ENCODE measurements at places on chromosomes 1 and 21.
A peak's percentile ranks its signal among the peaks of the same experiment; 100 is the strongest.

- DNase-seq: no peak
Observed at GRCh38 chr1:110548381-110548780, 29.4 kb upstream of the KCNA10 start.

DNA sequence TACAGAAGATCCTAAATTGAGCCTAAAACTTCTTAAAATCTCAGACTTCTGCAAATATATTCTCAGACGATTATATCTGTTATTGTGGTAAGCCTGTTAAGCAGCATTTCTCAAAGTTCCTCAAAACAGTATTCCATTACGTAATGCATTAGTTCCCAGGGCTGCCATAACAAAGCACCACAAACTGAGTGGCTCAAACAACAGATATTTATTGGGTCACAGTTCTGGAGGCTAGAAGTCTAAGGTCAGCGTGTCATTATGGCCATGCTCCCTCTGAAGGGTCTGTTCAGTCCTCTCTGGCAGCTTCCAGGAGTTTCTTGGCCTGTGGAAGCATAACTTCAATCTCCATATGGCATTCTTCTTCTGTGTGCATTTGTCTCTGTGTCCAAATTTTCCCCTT lies 103.5 kb upstream of the ST6GALNAC5 start:
- no peak for DNase-seq

DNA sequence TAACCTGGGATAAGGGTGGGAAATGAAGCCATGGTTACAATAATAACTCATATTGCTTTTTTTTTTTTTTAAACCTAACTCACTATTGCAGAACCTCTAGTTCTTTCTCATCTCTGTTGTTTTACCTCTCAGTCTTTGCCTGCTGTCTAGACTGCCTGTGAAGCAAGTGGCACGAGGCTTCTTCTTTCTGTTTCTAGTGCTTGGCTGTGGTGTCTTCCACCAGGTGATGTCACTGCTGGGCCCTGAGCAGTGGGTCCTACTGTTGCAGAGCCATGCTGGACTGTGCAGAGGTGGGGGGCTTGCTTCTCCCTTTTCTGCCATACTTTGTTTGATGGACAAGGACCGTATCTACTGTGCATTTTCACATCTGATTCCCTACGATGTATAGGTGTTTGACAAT lies 51.7 kb downstream of the ZNF326 start:
- DNase-seq: no peak

GRCh38 chr1:72724951-72725861 lies 442.9 kb upstream of the NEGR1 start:
- DNase-seq: no peak

DNA sequence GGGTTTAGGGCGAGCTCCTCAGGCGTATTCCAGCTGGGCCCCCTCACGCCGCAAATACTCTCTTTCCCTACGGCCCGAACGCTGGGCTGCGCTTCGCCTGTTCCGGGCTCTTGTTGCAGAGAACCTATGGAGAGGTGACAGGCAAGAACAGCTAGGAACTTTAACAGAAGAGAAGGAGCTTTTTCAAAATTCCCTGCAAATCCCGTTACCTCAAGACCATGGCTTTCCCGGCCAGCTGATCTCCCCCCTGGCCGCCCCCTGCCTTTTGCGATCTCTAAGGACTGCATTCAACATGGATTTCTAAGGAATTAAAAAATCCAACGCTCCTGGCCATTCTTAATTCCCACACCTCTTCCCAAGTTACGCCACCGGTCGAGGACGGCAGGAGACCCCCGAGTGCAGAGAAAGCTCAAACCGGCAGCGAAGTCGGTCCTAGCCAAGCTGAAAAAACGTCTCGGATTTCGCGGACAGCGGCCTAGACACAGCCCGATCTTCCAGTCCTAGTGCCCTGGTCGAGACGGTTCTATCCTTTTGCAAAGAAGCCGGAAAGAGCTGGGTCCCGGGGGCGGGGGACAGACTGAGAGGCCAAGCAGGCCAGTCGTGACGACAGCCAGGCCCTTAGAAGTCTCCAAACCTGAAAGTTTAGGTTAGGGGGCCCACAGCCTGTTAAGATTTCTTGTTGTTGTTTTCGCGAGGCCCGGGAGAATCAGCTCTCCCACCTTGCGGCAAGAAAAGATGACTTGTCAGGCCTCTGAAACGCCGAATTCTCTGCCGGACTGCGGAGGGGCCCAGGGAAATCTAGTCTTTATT lies 1.1 kb upstream of the TBX15 start:
- DNase-seq: no peak

DNA sequence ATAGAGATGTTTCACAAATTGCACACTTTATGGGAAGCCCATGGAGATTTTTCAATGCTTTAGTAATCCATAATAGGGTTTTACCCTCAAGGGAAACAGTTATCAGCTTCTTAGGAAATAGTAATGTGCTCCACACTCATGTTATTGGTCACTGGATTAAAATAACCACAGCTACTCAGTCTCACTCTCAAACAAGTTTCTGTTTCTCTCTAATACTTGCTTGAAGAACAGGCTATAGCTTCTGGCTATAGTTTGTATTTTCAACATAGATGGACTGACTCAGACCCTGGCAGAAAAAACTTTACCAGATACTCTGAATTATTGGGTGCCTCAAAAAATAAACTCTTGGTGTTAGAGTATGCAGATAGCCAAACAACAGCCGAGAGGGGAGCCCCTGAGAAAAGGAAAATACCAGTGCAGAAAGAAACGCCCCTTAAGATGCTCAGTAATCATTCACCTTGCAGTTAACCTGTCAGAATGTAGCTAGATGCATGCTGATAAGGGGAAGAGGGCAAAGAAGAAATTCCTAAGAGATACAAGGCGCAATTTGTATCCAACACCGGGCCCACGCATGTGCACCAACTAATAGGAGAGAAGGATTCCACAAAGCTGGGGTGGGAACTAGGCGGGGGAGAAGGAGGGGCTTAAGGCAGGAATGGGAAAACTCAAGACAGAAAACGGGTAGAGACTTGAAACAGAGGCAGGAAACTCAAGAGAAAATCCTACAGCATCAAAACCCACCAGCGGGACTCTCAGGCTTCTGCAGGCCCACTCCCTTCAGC lies 30.4 kb upstream of the PDE4B start:
- DNase-seq: no peak

GRCh38 chr1:214285610-214286440 lies 4.9 kb downstream of the SMYD2 start:
- no peak for DNase-seq

- DNase-seq: no peak
Observed at GRCh38 chr1:115506924-115507589, 134.7 kb upstream of the VANGL1 start.

GRCh38 chr1:35587736-35588135 lies 14.6 kb downstream of the TFAP2E start:
- no peak for DNase-seq

GRCh38 chr1:87821335-87821697 lies 492.6 kb downstream of the LMO4 start:
- no peak for DNase-seq

DNA sequence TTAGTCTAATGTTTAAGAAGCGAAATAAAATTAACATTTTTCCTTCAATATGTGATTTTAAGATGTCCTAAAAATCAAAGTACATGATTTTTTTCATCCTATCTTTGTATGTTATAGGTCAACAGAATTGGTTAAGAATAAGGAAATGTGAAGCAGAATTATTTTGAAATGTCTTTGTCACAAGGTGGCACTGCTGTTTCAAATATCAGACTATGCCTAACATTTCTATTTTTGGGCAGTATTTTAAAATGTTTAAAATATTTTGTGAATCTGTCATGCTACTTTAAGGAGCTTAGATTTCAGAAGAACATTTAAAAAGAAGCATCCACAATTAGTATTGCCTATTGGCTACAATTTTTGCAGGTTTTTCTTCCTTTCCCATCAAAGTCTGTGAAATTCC lies 38.7 kb downstream of the AMY1C start:
- no peak for DNase-seq

- no peak for DNase-seq
Observed at GRCh38 chr1:42152119-42152518, 1.1 kb upstream of the GUCA2B start.

DNA sequence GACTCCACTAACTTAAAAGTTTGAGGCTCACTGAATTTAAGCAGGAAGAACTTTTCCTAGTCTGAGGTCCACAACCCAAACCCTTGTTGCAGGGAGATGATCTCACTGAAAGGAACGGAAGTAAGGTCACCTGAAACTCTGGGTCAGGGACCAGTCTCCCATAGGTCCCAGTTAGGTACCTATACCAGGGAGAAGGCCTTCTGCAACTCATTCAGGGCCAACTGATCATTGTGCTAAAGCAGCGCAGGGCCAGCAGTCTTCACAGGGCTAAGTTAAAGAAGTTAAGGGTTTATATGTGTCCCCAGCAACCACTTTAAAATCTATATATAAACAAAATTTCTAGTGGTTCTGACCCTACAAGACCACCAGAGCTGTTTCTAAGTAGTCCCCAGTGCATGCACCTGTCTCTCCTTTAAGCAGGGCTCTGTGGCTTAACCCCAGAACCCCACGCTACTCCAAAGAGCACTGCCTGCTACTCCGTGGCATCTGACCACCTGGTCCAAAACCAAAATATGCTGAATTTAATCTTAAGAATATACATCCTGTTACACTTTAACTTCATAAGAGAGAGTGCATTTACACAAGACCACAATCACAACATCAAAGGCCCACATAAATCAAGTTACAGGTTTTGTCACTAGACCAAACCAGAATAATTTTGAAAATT lies 2.8 kb downstream of the SRSF10 start:
- DNase-seq: no peak

DNA sequence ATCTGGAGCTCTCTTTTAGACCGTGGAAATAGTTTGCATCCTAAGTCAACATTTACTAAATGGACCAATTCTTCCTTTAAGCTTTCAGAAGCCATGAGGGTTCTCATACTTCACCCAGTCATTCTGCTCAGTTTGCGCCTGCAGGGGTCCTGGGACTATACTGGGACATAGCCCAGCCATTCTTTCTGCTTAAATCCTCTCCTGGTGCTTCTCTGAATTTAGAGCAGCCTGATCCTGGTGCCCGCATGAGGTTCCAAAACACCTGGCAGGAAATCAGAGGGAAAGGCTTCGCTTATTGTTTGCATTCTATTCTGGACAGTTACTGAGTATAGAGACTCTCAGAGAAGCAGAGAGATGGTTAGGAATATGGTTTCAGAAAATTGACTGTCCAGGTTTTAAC lies 27.0 kb downstream of the TNN start:
- no peak for DNase-seq

DNA sequence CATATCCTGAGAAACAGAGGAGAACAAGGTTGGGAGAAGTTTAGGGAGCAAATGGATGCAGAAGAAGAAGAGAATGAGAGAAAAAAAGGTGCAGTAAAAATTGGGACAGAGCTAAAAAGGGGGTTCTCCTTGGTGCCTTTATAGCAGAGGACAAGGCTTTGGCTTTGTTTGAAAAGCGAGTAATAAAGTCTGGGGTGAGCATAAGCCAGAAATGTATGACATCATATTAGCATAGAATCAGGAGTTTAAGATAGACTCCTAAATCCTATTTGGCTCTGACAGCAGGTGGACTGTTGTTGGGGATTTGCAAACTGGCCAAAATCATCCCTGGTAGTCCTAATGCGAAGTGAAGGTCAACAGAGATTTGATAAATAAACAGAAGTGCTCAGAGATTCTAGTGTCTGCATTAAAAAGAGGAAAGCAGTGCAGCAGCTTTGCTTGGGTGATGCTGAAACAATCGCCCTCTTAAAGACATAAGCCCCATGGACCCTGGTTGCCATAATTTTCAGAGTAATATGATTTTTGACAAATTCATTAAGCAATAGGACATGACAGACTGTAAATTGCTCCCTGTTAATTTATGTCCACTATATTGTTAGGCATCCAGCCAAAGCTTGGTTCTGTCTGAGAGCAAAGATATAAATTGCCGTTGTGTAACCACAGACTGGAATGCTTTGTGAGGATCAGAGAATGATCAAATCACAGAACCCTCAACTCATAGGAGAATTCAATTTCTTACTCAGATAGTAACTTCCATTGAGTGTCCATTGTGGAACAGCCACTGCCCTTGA lies 385.0 kb upstream of the NFIA start:
- DNase-seq: no peak

GRCh38 chr1:222117809-222118208 lies 375.9 kb upstream of the DUSP10 start:
- DNase-seq: no peak

GRCh38 chr21:45085700-45086099 lies 11.3 kb downstream of the ADARB1 start:
- no peak for DNase-seq

DNA sequence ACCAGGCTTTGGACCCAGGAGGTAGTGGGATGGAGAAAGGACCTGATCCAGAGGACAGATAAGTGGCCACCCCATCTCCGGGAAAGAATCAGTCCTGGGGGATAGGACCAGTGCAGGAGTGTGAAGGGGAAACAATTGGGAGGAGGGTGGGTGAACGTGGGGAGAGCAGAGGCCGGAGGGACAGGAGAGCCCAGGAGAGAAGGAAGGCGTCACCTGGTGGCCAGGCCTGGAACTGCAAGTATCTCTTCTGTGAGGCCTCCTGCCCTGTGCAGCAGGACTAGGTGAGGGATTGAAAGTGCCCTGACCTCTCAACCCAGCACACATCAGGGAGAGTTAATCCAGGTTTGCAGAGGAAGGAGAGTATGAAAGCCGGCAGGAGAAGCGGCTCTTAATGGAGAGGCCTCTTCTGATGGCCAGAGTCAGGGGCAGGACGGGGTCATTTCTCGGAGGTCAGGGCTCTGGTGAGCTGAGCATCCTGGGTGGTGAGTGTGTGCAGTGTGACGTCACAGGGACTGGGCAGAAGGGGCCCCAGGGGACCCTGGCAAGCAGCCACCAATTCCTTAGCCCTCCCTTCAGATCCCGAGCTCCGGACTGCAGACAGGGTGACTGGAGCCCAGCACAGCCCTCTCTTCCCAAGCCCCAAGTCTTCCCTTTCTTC lies 9.2 kb upstream of the LAD1 start:
- DNase-seq: peak; percentile 24
